Esophagus squamous epithelium (tissue), 5 donors: ENCODE measurements at places on chromosomes 13 and 19.

- DNase-seq, result no peak
Measured at GRCh38 chr13:49097374-49097773, 121.7 kb downstream of the FNDC3A start.

- DNase-seq, result no peak
Measured at GRCh38 chr19:45154064-45154827, 6.5 kb downstream of the NKPD1 start.

- DNase-seq, result no peak
Measured at GRCh38 chr13:93309886-93310523, 83.4 kb downstream of the GPC6 start.

- no peak for DNase-seq
Measured at GRCh38 chr19:7500811-7501450, 12.1 kb upstream of the PEX11G start.

DNA sequence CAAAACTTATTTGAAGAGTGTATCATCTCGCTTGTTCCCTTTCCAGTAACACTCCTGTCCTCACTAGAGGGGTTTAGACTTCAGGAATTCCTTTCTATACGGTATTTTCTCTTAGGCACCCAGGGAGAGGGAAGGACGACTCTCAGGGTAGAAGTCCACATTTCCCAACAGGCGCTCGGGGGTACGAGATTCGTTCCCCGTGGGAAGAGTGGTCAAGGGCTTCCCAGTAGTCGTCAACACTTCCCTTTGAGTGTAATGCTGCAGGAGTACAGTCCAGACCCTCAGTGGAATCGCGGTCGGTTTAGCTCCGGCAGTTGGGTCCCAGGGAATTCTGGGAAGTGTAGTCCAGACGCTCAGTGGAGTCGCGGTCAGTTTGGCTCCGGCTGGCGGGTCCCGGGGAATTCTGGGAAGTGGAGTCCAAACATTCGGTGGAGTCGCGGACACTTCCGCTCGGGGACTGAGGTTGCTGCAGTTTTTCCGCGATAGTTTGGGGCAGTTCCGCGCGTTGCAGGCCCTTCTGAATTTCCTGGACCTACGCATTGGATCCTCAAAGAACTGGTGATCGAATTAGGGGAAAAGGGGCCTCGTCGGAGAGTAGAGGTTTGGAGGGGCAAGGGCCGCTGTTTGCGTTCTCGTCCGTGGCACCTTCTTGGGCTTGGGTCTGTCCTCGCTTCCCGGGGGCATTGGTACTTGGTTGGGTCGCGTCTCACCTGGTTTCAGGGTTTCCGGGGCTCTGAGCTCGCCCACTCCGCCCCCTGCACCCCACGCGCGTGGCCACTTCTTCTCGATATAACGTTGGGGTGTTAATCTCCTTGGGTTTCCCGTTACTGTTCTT is at the start of gene ZNF224:
TSS of gene ZNF224 (plus strand) at position 431 of the 835 bp plus-strand sequence. CDS start 3,513 bp downstream, outside the sequence.
- peak; percentile 51 for DNase-seq

DNA sequence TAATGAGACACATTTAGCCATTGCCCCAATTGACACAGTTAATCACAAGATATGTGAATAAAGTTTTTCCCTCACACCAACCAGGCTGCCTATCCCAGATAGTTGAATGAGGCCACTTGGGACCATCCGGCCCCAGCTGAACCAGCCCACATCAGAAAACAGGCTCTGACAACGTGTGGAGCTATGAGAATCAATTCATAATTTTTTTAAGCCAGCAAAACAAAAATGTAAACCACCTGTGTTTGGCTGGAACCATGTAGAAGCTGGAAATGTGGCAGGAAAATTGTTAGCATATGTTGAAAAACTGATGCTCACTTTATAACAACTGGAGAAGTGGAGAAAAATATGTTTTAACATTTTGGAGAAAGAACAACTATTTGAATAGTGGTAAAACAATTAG is 1161.3 kb downstream of the SLITRK1 start:
- DNase-seq, result no peak
